ENCODE measurements at places on chromosomes 7 and 10.

- no peak for DNase-seq
Measured at GRCh38 chr10:62475551-62475950, 101.4 kb downstream of the ZNF365 start.

DNA sequence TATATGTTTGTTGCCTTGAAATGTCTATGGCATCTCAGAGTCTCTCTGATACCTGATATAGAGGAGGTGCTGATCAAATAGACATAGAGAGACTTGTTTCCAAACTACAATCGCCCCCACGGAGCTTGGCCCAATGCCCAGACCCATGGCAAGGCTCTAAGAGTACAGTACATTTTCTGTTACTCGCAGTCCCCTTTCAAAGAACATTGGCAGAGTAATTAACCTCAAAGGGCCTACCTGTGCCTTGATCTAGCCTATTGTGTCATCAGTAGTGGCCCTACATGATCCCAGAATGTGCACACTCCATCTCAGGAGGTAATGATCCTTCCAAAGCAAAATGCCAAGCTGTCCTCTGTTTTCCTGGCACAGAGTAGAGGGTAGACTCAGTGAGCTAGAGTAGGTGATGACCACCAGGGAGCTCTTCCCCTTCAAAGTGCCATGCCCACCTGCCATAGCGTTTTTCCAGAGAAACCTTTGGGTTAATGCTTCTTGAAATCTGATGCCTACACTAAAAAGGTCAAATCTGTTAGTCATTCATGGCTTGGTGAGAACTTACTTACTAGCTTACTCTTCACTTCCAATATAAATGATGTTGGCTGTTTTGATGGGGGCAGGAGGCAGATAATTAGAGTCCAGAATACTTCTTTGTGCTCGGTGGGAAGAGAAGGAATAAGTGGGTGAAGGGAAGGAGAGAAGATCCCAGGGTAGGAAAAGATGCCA, 41.2 kb upstream of the ACSL5 start:
- peak; percentile 94 for DNase-seq

DNA sequence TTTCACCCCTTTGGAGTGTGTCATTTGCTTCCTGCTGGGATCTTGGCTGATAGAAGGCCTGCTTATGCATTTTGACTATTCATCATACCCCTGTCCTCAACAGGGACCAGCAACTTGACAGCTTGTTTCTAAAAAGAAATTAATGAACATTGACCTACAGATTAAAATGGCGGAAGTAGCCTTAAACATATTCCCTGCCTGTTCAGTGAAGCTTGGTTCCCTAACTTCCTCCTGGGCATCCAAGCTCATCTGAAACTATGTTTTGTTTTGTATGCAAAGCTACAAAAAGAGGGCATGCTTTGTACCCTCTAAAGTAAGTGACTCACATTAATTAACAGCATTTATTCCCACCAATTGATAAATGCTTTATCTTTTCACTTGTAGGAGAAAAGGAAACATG, 26.8 kb upstream of the CDK14 start:
- DNase-seq, result no peak

DNA sequence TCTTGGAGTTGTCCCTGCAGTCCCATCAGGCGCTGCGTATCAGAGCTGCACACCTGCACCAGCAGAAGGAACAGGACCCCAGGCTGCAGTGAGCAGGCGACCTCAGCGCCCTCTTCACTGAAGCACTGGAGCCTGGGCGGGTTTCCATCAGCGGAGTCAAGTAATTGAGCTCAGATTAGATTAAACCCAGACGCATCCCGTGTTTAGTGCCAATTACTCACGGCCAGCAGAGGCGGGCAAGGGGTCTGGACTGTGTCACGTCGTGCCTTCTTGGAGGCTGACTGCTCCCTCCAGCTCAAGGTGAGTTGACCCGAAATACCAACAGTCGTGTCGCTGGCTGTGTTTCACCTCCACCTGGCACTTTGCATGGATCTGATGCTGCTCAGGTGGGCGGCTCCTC, 123.6 kb downstream of the CXCL12 start:
- DNase-seq, result no peak

DNA sequence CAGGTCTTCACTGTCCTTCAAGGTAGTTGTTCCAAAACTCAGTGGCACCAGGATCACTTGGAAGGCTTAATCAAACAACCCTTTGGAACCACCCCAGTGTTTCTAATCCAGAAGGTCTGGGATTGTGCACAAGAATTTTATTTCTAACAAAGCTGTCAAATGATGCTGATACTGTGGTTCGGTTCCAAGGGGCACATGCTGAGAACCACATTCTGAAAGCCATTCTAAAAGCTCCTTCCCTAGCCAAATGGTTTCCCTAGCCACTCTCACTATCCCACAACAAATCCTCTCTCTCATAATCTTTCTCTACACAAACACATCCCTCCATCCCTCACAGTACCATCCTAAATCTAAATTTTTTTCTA, 52.1 kb downstream of the MACC1 start:
- no peak for DNase-seq

DNA sequence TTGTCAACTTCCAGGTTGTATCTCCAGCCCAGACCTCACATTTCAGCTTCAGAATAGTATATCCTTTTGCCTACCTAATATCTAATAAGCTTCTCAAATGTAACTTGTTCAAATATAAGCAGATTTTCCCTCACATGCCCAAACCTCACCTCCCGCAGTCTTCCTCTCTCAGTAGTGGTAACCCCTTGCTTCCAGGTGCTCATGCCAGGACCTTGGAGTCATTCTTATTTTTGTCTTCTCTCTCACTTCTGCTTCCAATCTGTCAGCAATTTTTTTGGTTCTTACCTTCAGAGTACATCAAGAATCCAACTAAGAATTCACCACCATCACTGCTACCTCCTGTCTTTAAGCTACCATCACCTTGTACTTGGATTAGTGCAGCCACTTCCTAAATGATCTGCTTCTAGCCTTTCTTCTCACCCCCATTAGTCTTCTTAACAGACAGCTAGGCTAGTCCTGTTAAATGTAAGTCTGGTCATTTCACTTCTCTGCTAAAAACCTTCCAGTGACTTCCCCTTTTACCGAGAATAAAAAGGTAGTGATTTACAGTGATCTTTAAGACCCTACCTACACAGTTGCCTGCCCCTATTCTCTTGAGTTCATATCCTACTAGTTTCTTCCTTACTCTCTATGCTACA, 14.0 kb downstream of the ANKIB1 start:
- no peak for DNase-seq

GRCh38 chr7:142450206-142450605, 192.3 kb upstream of the PRSS58 start:
- DNase-seq, result no peak

Data from thyroid gland (tissue), 4 donors.